Brain (organoid and tissue), 16 donors: ENCODE measurements at places on chromosomes 6 and 20. TPM values are rescaled to one million over a fixed set of nuclear protein-coding genes. Genes with fewer than 3 reads are reported as not detected.

DNA sequence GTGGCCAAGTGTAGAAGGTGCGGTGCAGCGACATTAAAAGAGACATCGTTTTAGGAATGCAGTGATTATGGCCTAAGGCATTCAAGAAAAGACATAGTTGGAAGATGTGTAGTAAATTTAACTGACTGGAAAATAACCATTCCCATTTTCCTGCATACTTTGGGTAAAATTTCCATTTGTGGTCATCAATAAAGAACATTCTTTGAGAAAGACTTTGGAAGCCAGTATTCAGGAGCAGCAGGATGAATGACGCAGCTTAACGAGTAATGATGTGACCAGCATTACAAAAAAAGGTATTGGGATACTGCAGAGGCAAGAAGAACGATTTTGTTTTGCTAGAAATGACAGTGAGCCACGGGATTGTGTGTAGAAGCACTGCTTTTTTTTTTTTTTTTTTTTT is 7.0 kb upstream of the RWDD1 start:
- DNase-seq = no peak

Gene JPH2
- 0.58 TPM for polyA plus RNA-seq

- DNase-seq = no peak
Observed at GRCh38 chr6:170248861-170249600, 41.8 kb downstream of the DLL1 start.

DNA sequence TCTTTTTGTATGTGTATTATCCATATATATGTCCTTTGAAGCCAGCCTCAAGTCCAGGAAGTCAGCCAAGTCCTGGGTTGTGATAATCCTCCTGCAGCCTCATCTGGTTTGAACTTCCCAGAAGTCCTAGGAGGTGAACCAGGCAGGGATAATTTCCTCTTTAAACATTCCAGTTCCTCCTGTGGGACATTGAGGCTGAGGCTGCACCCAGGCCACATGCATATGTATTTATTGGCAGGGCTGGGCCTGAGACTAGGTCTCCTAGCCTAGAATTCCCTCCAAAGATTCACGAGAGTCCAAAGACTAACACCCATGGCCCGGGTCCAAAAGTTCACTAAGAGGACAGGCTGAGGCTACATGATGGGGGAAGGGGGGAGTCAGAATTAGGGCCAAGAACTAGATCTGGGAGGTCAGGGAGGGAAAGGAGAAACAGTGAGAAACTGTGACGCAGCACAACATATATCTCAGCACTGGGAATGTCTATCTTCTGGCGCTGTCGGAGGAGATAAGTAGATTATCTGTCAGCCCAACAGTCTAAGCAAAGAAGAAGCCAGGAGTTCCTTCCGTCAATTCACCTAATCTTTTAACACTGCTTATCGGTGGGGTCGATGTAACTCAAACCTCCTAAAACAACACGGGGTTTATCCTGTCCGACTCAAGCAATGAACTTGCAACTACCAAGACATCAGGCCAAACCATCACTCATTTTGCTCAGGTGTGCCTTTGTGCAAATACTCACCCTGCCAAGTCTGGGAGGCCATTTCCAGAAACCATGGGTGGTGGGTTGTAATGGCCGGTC is 43.3 kb downstream of the SNX5 start:
- no peak for DNase-seq

Gene FAM83B
- not detected for polyA plus RNA-seq

GRCh38 chr20:57350081-57350710 is 859 bp upstream of the RAE1 start:
- no peak for DNase-seq

- DNase-seq = peak; percentile 29
Observed at GRCh38 chr20:38065764-38066375, 32.3 kb downstream of the RPRD1B start.

Gene LGSN
- polyA plus RNA-seq = 5.6 TPM

GRCh38 chr20:50335105-50335504 is 144.5 kb downstream of the CEBPB start:
- peak; percentile 34 for DNase-seq

- DNase-seq = no peak
Observed at GRCh38 chr6:108714766-108715414, 133.3 kb upstream of the ARMC2 start.

DNA sequence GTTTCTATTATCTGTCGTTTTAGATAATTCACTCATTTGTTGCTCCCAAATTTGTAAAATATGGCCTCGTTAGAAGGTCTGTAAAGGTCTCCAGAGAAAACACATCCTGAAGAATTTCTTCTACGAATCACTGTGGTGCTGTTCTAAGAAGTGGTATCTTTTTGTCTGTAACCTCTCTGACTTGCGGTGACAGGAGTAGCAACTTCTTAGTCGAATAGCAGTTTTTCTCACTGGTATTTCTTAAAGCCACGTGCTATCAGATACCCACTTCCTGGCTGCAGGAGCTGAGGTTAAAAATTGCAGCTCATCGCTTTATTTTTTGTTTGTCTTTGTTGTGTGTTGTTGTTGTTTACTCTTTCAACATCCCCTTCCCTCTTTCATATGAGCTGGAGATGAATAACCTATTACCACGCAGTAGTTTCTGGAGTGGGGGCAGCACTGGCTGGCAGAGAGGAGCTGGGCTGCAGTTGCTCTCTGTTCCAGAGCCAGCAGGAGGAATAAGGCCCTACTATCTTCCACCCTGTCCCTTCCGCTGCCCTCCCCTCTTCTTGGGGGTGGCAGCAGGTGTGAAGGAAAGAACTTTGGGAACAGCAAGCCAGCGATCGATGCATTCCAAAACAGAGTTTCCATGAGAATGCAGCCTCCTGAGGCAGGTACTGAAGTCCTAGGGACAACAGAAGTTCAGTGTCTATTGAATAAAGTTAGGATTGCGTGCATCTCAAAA is 64.7 kb downstream of the C6orf118 start:
- no peak for DNase-seq

DNA sequence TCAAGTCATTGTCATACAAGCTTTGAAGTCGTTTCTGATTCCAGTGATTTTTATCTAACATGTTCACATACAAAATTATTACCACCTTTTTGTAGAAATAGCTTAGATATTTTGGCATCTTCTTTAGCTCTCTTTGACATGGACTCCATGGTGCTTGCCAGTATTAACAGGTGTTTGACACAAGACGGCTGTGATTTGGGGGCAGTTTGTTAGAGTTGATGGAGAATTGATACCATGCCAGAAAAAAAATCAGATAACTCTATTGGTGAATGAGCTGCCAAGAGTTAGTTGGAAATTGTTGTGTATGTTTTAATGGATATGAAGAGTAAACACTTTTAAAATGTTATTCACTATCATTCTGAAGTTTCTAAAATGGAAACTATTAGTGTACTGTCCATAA is 146.6 kb upstream of the LAMP5 start:
- DNase-seq = no peak

GRCh38 chr6:170152989-170153388 is 137.9 kb downstream of the DLL1 start:
- peak; percentile 61 for DNase-seq

Gene GNAS-AS1
- polyA plus RNA-seq = not detected

Gene MAFB
- 2.7 TPM for polyA plus RNA-seq

- no peak for DNase-seq
Observed at GRCh38 chr6:23823421-23823820, 302.6 kb upstream of the NRSN1 start.

Gene SLC17A5
- 16.0 TPM for polyA plus RNA-seq

- DNase-seq = peak; percentile 94
Observed at GRCh38 chr20:25865715-25866656, 169.3 kb upstream of the ZNF337 start.

GRCh38 chr20:59145924-59146779 is 17.5 kb upstream of the ZNF831 start:
- no peak for DNase-seq

- no peak for DNase-seq
Observed at GRCh38 chr6:119065382-119065781, 13.1 kb downstream of the FAM184A start.

Gene PRPH2
- polyA plus RNA-seq = 2.0 TPM

DNA sequence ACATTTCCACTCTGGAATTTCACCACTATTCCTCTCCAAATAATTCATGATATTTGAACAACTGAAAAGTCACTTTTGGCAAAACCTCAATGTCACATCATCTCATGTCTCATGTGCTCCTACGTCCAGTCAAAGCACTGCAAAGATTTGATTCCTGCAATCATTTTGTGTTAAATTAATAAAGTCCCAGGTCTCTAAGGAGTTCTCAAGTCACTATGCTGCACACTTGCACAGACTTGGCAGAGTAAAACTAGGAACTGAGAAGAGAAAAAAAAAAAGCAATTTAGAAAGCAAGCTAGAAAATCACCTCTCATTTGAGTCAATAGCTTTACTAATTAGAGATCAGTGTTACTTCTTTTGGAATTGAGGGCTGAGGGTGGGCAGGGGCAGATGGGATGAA is 11.2 kb downstream of the TBX18 start:
- no peak for DNase-seq

Gene GJA1
- 65.4 TPM for polyA plus RNA-seq

- DNase-seq = peak; percentile 93
Observed at GRCh38 chr6:111709615-111710398, 104.1 kb upstream of the TRAF3IP2 start.

Gene HLA-DOB
- not detected for polyA plus RNA-seq

- no peak for DNase-seq
Observed at GRCh38 chr6:12648171-12648570, 68.4 kb upstream of the PHACTR1 start.

DNA sequence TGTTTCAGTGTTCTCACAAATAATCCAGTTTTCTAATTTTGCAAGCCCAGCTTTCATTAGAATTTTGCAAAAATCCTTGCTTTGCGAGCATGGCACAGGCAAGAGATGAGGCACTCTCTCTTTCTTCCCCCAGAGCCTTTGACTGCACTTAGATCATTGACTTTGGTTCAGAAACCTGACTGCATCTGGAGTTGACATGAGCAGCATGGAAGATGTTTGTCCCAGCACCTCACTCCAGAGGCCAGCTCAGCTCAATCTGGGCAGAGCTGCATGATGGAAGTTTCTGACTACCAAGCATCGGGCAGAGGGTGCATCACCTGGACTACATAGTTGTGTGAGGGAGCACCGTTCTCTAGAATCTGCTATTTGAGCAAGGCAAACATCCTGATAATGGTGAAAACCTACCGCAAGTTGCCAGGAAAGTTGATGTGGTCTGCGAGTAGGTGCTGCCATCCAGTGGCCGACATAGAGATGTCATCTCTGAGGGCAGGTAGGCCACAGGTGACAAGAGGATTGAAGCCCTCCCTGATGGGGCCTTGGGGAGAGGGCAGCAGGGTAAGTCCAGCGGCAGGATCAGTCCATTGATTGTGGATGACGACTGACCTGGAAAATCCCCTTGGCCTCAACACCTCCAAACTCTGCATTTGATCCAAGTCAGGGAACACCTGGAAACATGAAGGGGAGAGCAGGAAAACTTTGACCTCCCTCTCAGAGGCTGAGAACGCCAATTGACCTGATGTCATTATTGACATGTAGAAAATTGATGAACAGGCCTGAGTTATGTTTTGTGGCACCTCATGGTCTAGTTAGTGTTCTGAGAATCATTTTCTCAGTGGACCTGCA is 3.8 kb upstream of the LPA start:
- DNase-seq = no peak

DNA sequence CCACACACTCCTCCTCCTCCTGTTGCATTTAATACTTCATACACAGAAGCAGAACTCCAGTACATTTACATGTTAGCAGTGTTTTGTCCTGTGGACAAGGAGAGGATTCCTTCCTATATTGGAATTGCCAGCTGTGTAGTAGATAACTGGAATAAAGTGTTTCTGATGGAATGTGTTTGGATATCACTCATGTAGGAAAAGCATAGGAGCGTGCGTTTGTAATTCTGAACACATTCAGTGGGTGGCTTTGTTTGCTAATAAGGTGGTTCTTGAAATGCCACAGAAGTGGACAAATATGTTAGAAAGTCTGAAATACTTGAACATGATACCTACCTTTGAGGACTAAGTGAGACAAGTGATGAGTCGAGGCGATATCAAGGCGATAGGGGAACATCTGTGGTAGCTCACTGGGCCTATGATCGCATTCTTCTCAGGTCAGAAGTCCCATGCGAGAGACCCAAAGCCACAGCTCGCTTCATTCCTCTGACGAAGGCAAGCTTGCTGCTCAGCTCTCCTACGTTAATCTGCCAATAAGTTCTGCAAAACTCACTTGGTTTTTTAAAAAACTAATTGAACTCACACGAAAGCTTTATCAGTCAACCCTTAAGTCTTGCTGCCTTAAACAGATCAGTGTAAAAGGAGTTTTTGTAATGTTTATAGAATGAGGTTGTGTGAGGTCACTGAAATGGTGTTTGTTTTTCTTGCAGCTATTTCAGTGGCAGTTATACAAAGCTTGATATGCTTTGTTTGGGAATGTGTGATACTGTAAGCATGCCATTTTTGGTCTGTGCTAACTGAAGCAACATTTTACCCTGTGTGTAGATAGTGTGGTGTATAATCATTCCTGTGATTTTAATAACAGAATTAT is 159.9 kb downstream of the SOX4 start:
- DNase-seq = no peak

DNA sequence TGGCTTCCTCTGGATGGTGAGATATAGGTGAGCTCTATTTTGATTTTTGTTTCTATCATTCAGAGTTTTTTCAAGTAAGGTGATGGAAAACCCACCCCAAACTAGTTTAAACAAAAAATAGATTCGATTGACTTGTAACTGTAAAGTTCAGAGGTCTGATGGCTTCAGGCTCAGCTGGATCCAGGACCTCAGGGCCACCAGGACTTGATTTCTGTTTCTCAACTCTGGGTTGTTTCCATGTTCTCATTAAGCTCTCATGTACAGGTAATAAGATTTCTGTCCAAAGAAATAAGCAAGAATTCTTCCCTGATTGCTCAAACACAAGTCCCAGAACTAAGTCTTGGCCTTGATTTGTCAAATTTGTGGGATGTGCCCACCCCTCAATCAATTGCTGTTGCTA is 67.0 kb downstream of the DLGAP4 start:
- DNase-seq = no peak

DNA sequence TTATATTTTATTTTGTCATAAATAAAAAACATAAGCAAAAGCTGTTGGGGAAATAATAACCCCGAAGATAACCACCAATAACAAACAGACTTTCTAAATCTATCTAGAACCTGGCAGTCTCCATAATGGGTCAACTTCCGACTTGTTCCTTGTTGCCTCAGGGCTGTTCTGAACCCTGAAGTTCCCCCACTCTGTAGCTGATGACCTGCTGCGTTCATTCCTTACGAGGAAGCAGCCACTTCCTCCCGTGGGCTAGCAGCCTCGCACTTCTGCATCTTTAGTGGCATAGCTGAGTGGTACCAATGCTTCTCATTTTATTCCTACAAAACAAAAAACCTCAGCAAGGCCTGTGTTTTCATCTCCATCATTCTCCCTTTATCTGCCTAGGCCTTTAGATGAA is 103.0 kb downstream of the PLEKHG1 start:
- DNase-seq = no peak

Gene SNAP25
- polyA plus RNA-seq = 237 TPM

GRCh38 chr6:168106633-168107005 is 27.6 kb upstream of the FRMD1 start:
- DNase-seq = no peak

GRCh38 chr6:130127195-130127594 is 95.6 kb downstream of the SAMD3 start:
- DNase-seq = no peak

Gene PKIB
- 8.3 TPM for polyA plus RNA-seq

GRCh38 chr6:10659699-10660348 is 34.6 kb downstream of the C6orf52 start:
- no peak for DNase-seq

Gene TFAP2A
- 18.1 TPM for polyA plus RNA-seq
